ENCODE measurements at places on chromosomes 3 and 15.

GRCh38 chr15:26073430-26074333 lies 210.6 kb upstream of the ATP10A start:
- DNase-seq: no peak

DNA sequence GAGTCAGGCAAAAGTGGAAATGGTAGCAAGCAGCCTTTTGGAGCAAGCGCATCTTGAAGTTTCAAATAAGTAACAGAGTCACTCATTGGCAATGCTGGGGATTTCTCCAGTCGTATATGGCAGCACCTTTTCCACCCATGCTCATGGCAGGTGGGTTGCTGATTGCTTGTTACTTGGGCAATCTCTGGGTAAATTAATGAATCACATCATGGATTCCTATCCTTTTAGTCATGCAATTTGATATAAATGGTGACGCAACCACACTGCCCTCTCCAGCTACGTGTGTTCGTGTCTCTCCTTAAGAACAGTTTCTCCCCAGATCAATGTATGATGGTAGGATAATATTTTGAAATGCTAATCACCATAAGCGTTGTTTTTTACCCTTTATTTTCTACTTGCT lies 339.9 kb upstream of the KCNH8 start:
- DNase-seq: no peak

- DNase-seq: no peak
Measured at GRCh38 chr3:35931867-35932266, 292.5 kb downstream of the ARPP21 start.

DNA sequence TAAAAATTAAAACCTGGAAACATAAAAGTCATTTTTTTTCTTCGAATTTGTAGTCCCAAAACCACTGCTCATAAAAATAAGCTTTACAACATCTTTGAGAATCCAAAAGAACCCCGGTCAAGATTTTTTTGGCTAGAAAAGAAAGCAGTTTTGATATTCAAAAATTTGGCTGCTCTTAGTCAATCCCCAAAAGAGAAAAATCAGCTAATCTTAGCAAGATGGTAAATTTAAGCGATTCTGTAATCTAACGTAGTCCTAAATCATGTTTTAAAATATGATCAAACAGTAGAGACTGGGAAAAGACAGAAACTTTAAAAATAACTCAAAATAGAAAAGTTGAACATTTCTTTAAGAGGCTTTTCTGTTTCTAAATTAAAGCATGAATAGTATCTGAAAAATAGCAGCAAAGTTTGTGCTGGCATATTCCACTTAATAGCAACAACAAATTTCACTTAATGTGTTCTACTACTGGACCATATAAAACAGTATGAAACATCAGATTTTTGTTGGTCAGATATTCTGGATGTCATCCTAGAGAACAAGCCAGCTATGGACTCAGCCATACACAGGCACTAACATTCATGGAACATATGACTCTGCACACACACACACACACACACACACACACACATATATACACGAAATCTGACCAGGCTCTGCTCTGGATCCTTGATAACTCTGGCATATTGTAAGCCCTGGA lies 19.1 kb upstream of the NR2F2 start:
- DNase-seq: no peak

DNA sequence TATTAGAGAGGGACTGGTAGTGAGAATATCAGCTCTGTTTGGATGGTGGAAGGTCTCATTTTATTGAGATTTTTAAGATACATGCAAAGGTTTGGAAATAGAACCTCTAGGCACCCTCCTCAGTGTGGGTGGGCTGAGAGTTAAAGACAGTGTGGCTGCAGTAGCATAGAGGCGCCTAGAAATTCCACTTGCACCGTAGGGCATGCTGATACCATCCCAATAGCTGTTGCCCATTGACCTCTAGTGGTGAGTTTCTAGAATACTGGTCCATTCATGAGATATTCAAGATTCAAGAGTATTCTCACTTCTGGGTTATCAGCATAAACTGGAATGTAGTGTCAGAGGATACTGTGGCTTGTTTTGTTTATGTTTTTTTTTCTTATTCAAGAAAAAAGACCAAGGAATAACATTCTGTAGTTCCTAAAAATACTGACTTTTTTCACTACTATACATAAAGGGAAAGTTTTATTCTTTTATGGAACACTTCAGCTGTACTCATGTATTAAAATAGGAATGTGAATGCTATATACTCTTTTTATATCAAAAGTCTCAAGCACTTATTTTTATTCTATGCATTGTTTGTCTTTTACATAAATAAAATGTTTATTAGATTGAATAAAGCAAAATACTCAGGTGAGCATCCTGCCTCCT lies 87.2 kb downstream of the TGFBR2 start:
- DNase-seq: peak; percentile 55

DNA sequence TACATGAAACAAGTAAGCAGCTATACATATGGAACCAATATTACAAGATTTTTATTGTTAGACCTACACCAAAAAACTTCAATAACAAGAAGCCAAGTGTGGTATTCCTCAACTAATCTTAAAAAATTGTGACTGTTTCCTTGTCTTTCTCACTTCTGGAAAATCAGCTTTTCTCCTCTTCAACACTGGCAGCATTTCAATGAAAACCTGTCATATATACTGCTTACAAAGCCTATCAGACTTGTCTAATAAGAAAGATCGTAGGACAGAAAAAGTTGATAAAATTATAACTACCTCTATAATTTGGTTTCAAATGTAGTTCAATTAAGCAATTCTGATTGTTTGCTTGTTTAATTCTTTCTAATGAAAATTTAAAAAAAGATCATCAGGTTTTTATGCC lies 55.1 kb downstream of the CBLB start:
- DNase-seq: no peak

- no peak for DNase-seq
Measured at GRCh38 chr3:70996082-70996481, 587.4 kb downstream of the FOXP1 start.

- no peak for DNase-seq
Measured at GRCh38 chr3:134392336-134392983, 18.2 kb upstream of the AMOTL2 start.

DNA sequence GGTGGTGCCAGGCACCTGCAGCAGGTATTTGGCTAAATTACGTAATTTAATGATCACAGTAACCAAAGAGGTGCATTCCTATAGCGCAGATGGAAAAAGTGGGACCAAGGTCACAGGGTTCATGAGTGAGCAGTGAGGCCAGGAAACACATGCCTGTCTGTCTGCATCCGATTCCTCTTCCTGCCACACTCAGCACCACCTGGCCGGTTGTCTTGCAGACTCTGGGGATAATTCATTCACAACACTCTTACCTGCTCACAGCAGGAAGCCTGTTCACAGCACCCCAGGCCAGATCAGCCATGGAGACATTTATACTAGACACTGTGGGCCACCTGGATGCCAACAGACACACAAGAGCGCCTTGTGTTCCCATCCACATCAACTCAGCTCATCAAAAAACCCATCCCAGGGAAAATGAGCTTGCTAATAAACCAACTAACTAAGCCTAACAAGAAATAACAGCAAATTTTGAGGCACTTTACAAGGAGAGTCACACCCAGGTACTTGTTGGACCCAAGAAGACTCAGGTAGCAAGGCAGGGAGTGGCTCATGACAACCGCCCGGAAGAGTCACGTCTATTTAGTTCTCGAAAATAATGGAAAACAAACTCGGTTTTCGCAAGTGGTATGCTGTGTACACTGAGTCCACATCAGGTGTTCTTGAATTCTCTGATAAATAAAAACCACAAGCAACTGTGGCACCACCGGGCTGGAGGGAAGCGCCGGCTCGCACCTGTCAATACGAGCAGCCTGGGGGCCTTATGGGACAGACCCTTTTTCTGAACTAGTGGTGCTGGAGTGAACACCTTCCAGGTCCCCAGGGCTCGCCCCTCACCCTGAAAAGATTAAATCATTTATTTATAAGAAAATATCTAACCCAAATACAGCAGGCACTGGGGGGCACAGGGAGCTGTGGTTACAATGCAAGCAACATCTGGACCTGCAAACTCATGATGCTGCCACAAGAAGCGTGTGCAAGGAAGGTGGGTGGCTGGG lies 40.5 kb downstream of the FAM174B start:
- DNase-seq: no peak

GRCh38 chr3:141335531-141336061 lies 32.7 kb upstream of the ZBTB38 start:
- DNase-seq: no peak

- peak; percentile 42 for DNase-seq
Measured at GRCh38 chr3:14880447-14881106, 61.8 kb downstream of the FGD5 start.

- DNase-seq: no peak
Measured at GRCh38 chr3:188972310-188972709, 199.5 kb upstream of the TPRG1 start.

DNA sequence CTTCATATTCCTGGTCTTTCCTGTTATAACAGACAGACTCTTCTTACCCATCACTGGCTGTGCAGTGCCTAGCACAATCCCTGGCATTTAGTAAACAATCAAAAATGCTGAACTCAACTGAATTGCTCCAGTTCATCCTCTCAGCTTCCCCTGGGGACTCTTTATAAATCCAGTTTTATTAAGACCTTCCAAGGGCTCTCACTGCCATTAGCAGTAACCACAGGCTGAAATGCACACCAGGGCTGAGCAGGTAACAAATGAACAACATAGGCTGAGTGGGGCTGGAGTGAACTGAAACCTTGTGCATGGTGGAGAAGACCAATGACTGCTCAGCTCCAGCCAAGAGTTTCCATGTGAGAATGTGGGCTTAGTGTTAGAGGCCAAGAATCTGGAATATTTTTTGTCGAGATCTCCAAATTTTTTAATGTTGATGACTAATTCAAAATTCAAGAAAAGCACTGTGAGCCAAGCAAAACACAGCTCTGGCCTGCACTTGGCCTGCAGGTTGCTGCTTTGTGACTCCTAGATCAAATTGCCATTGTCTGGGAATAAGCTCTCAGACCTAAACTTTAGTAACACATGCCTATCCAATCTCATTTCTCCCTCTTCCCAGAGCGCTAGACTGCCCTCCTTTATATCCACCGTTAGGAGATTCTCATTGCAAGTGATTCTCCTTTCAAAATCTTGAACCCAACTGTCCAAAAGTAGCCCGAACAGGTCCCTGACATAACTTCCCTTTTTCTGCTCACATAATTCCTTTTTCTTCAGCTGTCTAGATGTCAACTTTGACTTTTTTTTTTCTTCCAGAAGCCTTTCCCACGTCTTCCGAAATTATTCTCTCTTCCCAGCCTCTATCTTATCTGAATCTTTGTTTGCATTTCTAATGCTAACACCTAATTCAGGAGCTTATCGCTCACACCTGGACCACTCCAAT lies 7.4 kb downstream of the SQOR start:
- DNase-seq: no peak

DNA sequence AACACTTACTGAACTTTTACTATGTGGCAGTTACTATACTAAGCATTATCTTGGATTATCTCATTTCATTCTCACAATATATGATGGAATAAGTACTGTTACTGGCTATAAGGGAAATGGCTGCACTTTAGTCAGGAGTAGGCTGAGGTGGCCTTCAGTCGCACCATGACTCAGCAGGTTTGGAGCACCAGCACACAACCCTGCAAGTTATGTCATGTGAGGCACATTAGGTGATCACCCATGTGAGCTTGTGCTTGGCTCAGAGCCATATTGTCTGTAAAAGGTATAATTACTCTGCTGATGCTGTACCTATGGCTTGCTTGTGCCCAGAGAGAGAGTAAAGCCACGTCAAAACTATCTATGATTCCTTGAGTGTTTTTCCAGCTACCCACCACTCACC lies 54.1 kb upstream of the TIPARP start:
- no peak for DNase-seq

DNA sequence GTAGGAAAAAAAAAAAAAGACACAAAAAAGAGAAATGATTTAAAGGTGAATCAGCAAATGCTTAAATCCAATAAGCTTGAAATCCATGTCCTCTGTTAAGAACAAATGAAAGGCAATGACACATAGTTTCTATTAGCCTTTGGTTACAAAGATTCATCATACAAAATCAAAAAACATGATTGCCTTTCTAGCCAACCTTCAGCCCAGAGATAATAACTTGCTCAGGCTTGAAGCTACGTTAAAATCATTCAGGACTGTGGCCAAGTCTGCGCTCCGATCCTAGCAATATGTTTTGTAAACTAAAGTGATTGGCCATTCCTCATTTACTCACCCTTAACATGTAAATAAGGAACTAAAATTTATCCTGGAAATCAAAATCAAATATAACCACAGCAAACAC lies 556.7 kb downstream of the FGF12 start:
- DNase-seq: no peak

DNA sequence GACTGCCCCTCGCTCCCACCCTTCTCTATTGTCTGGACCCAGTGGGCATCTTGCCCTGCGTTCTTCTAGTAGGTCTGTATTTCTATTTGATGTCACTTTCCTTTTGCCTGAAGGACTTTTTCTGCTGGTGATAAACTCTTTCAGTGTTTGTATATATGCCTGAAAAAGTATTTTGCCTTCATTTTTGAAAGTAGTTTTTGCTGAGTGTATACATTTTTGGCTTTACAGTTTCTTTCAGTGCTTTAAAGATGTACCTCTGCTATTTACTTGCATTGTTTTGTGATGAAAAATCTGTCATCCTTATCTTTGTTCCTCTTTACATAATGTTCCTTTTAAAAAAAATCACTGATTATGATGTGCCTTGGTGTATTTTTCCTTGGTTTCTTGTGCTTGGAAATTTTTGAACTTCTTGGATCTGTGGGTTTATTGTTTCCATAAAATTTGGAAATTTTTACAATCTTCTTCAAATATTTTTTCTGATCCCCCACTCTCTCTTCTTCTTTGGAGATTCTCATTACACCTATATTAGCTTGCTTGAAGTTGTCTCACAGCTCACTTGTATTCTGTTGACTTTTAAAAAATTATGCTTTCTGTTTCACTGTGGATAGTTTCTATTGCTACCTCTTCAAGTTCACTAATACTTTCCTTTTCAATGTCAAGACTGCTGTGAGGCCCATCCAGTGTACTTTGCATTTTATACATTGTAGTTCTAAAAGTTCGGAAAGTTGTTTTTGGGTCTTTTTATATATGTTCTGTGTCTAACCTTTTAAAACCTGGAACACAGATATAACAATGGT lies 67.8 kb downstream of the RGMA start:
- DNase-seq: no peak

- no peak for DNase-seq
Measured at GRCh38 chr3:172980849-172981248, 160.2 kb downstream of the SPATA16 start.

GRCh38 chr3:64684715-64685261 lies 3.0 kb downstream of the ADAMTS9 start:
- no peak for DNase-seq

GRCh38 chr3:56985878-56986277 lies 74.6 kb upstream of the SPATA12 start:
- DNase-seq: no peak

DNA sequence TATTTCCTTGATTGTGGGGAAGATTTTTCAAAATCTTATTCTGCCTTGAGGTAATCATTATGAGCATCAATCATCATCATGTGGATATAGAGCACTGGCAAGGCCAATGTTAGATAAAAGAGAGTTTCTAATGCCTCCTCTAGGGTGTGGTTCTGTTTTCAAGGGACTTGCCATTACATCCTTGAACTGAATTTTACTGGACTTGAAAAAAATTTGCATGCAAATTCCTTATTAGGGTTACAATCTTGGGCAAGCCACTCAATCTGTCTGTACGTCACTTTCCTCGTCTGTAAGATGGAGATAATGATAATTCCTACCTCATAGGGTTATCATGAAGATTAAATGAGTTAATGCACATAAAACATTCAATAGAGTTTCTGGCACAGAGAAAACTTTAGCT lies 156.2 kb upstream of the WNT5A start:
- no peak for DNase-seq

All from activated naive CD4-positive, alpha-beta T cell treated with anti-CD3 and anti-CD28 coated beads, Interleukin-2, amount 10 ng/mL, durations not matched to agents 7 days and 5 days (primary cell).